Cerebellar cortex (tissue), 1 donor: ENCODE measurements at places on chromosomes 4 and X.

DNA sequence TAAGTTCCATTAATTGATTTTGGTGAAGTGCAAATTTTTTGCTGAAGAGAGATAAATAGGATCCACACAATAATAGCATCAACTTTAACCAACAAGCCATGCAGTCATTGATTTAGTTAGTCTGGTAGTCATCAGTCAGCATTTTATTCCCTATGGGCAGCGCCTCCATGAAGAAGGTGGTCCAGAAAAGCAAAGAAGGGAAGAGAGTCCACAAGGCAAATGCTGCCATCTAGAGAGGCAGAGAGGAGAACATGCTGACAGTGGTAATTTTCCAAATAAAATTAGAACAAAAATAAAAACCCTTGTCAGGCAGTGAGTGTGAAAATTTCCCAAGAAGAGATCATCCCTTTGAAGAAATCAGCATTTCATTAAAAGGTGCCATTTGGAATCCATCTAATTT, 366.7 kb upstream of the FAM241A start:
- peak; percentile 10 for DNase-seq

- no peak for DNase-seq
Observed at GRCh38 chrX:107298276-107298675, 91.9 kb downstream of the DNAAF6 start.

DNA sequence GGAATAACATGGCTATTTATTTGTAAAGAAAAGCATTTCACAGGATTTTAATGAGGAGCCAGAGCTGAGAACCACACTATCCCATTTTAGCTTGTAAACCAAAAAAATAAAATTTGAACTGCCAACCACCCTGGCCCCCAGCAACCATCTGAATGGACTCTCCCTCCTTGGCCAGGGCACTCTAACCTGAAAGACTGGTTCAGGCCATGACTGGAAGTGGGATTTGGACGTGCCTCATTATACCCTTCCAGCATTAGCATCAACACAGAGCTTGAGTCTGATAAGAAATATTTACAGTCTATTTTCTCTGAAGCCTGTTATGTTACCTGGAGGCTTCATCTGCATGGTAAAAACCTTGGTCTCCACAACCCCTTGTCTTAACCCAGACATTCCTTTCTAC, 30.0 kb downstream of the METAP1 start:
- no peak for DNase-seq

- DNase-seq, result no peak
Observed at GRCh38 chr4:8318509-8318908, 49.0 kb downstream of the HTRA3 start.

DNA sequence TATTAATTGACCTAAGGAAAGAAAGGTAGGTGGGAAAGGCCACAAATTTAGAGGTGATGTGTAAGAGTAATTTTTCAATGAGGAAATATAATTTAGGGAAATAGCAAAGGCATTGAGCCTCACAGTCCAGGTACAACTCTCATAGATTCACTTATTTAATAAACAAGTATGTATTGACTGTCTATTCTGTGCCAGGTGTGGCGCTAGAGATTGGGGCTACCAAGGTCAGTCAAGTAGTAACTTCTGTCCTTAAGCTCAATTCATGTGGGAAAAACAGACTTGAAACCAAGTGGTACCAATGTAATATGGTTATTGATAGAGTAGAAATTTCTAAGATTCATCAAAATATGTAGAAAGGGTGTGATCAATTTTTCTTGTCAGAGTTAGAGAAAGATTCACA, 257.5 kb downstream of the C4orf33 start:
- DNase-seq, result no peak

GRCh38 chr4:25525896-25526295, 129.8 kb upstream of the SLC34A2 start:
- DNase-seq, result no peak

GRCh38 chr4:110091434-110092140, 106.8 kb downstream of the ELOVL6 start:
- DNase-seq, result no peak
